ENCODE measurements at places on chromosomes 2 and 18.

GRCh38 chr2:129934044-129934822, 45.2 kb upstream of the RAB6C start:
- no peak for DNase-seq

GRCh38 chr2:150974864-150975263, 286.8 kb downstream of the RBM43 start:
- DNase-seq, result no peak

GRCh38 chr18:56889621-56890020, 238.5 kb downstream of the WDR7 start:
- no peak for DNase-seq

DNA sequence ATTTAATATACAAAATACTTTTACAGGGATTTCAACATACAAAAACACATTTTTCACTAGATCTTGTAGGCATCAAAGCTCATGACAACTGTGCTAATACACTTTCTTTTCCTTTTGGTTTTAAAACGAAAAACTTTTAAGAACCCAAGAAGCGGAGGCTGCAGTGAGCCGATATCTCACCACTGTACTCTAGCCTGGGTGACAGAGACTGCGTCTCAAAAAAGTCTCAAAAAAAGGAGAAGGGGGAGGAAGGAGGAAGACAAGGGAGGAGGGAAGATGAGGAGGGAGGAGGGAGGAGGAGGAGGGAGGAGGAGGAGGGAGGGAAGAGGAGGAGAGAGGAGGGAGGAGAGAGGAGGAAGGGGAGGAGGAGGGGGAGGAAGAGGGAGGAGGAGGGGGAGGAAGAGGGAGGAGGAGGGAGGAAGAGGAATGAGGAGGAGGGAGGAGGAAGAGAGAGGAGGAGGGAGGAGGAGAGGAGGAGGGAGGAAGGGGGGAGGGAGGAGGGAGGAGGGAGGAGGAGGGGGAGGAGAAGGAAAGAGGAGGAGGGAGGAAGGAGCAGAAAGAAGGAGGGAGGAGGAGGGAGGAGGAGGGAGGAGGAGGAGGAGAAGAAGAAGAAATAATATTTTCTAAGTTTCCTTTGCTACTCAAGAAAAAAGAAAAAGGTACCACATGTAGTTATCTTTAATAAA, 13.8 kb downstream of the ROCK2 start:
- no peak for DNase-seq

- no peak for DNase-seq
These were observed 178.6 kb downstream of the NEDD4L start for GRCh38 chr18:58222432-58223125.

DNA sequence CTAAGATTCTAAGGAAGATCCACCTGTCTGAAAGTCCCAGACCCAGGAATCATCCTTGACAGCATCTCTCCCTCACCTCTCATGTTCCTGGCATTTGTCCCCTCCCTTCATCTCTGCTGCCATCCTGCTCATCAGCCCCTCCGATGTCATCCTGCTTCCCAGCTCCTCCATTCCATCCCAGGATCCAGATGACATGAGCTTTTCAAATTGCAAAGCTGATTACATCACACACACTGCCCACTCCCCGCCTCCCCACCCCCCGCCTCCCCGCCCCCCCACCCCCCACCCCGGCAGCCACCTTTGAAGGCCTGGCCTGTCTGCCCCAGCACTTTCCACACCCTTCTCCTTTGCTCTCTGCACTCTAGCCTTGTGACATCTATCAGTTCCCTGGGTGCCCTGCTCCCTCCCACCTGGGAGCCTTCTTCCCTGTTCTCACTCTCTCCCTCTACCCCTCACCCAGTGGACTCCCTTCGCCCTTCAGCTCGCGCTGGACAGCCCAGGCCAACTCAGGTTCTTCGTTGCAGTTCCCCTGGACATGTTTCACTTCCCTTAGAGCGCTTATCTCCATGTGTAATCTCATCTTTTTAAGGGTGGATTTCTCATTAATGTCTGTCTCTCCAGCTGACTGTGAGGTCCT, 61.6 kb downstream of the DNMT3A start:
- DNase-seq, result no peak

- DNase-seq, result no peak
These were observed 56.6 kb downstream of the UBE2E3 start for GRCh38 chr2:181036848-181037603.

- no peak for DNase-seq
These were observed 206.8 kb downstream of the TXNL1 start for GRCh38 chr18:56431551-56431950.
